Tongue (tissue), 3 donors: ENCODE measurements at places on chromosomes 1 and 21. TPM values are rescaled to one million over a fixed set of nuclear protein-coding genes. Genes with fewer than 3 reads are reported as not detected.

KRTAP19-3 gene
- total RNA-seq, result not detected

LCE2B gene
- not detected for total RNA-seq

CHIA gene
- total RNA-seq, result not detected

- no peak for DNase-seq
Measured at GRCh38 chr1:162740755-162741154, 49.7 kb upstream of the HSD17B7 start.

- DNase-seq, result peak; percentile 78
Measured at GRCh38 chr1:36553591-36554322, 71.0 kb upstream of the CSF3R start.

- peak; percentile 19 for DNase-seq
Measured at GRCh38 chr1:87600854-87601253, 272.2 kb downstream of the LMO4 start.

GRCh38 chr1:24769656-24770651 lies 24.7 kb downstream of the CLIC4 start:
- DNase-seq, result peak; percentile 60

- no peak for DNase-seq
Measured at GRCh38 chr1:24900985-24901781, 28.9 kb downstream of the RUNX3 start.

DNA sequence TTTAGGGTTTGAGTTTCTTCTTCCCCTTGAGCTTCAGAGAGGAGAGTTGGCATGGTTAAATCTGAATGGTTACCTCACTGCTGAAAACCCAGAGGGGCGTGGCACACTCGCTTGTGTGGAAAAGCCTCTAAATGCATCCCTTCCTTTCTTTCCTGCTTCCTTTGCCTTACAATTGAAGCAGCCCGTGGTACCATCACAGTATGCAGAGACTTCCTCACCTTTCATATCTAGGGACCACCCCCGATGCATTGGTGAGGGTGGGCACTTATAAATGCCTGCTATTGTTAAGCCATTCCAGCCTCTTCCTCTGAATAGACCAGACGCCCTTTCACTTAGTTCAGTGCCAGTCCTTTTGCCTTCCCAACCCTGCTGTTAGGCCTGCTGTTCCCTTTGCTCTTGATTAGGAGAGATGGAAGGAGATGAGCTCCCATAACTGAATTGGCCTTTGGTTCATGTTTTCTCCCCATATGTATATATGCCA lies 21.9 kb upstream of the LAX1 start:
- DNase-seq, result peak; percentile 39

- DNase-seq, result no peak
Measured at GRCh38 chr1:60596791-60597750, 485.3 kb upstream of the NFIA start.

DNA sequence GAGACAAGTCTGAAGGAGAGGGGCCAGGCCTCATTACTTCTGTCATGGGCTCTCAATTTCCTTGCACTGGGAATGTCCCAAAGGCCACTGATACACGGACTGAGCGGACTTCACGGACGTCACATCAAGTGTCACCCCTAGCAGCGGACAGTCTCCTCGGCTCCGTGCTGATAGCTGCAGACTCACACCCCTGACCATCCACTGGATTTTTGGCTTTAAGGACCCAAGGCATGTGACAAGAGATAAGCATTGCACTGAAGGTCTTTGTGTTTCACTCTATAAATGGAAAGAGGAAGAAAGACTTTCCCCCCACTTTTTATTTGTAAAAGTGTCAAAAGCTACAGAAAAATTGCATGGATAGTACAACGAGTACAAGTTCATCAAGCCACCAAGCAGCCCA lies 200.4 kb upstream of the FGGY start:
- no peak for DNase-seq

DNA sequence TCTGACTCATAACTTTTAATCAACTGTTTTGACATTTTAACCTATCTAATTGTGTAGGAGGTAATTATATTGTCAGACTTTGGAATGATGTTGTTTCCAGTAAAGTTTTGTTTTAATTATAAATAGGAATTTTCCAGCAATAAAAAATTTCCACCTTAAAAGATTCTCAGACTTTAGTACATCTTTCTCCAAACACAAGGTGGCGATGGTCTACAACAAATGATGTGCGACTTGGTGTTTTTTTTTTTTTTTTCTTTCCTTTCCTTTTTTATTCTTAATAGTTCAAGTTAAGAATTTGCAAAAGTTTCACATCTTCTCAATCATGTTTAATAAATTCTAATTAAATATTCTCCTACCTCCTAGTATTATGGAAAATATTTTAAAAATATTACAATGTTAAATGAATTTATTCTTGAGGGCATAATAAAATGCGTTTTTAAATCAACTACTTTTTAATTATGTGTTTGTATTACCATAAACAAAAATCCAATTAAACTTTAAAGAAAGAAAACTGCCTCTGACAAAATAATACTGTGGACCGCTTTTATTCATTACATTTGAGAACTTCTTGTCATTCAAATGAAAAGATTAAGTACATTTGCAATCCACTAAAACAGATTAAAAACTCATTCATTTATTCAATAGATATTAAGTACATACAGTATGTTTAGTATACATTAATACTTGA lies 4.4 kb upstream of the ADAMTS1 start:
- DNase-seq, result peak; percentile 88

DNA sequence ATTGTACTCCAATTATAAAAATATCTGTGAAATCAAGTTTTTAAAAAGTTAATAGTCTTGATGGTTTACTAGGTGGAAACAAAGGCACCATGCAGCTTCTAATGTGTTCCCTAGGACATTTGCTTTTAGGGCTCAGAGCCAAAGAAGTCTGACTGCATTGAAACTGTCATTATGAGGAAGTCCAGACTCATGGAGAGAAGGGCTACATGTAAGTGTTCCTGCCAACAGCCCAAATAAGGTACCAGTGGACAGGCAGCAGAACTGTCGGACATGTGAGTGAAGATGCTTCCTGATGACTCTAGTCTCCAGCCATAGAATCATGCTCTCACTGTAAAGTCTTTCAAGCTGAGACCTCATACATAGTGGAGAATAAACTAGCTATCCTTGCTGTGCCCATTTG lies 287.6 kb downstream of the AKT3 start:
- DNase-seq, result peak; percentile 4

- peak; percentile 8 for DNase-seq
Measured at GRCh38 chr1:116164150-116164549, 53.0 kb downstream of the MAB21L3 start.

GRCh38 chr1:27994060-27994459 lies 34.3 kb downstream of the XKR8 start:
- peak; percentile 45 for DNase-seq

DNA sequence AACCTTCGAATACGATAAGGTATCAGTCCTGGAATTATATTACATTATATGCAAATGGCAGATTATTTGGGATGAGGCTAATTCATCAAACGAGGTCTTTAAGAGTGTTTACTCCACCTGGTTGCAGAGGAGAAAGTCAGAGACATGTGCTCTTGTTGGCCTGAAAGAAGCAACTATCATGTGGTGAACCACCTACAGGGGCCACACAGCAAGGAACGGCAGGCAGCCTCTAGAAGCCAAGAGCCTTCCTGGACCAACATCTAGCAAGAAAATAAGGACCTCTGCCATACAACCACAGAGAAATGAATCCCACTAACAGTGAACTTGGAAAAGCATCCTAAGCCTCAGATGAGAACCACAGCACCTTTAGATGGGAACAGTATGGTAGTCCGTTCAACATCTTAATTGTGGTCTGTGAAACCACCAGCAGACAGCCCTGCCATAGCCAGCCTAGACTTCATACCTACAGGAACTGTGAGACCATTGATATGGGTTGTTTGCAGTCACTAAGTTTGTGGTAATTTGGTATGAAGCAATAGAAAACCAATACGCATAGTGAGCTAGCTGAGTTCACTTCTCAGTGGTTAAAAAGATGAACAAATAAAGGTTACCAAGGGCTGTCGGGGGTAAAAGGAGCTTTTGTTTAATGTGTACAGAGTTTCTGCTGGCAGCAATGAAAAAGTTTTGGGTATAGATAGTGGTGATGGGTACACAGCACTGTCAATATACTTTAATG lies 345.7 kb upstream of the RUNX1 start:
- no peak for DNase-seq

GRCh38 chr1:232519186-232519585 lies 110.7 kb downstream of the SIPA1L2 start:
- DNase-seq, result peak; percentile 34

- no peak for DNase-seq
Measured at GRCh38 chr1:236284291-236284721, 2.5 kb upstream of the ERO1B start.

DNA sequence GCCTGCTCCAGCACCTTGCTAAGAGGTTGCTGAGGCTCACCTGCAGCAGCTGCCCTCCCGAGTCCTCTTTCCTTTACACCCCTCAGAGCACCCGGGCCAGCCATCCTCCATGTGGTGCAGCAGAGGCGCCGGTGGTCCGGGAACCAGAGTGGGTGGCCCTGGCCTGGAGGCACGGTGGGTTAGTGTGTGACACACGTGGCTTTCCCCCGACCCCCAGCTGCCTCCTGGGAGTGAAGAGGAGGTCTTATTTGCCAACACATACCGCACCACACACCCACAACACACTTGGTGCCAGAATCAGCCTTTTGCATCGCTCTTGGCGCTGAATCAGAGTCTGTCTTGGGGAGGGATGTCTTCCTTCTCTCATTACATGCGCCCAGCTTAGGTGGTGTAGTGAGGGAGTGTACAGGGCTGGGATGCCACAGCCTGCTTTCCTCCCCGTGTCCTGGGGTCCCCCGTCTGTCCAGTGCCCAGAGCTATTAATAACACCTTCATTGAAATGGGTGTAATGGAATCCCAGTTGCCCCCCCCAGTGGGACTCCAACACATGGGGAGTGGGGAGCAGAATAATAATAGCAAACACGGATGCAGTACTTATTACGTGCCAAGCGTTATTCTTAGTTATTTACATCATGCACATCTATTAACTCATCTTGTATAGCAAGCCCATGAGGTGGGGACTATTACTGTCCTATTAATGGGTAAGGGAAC lies 38.2 kb downstream of the MAPKAPK2 start:
- DNase-seq, result peak; percentile 74

DNA sequence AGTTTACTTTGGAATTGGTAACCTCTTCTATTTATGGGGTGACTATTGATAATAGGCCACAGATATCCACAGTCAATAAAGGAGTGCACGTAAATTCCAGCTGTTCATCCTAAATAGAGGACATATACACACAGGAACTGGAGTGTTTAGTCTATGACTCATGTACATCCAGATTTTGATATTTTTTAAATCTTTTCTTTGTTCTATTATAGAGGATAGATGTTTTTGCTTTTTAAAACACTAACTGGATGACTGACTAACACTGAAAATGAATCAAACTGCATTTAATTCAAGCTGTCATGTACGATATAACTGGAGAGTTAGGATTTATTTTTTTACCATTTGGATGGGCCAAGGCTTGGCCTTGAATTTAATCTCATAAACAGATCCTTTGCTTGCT lies 45.9 kb downstream of the RGL1 start:
- no peak for DNase-seq

DNA sequence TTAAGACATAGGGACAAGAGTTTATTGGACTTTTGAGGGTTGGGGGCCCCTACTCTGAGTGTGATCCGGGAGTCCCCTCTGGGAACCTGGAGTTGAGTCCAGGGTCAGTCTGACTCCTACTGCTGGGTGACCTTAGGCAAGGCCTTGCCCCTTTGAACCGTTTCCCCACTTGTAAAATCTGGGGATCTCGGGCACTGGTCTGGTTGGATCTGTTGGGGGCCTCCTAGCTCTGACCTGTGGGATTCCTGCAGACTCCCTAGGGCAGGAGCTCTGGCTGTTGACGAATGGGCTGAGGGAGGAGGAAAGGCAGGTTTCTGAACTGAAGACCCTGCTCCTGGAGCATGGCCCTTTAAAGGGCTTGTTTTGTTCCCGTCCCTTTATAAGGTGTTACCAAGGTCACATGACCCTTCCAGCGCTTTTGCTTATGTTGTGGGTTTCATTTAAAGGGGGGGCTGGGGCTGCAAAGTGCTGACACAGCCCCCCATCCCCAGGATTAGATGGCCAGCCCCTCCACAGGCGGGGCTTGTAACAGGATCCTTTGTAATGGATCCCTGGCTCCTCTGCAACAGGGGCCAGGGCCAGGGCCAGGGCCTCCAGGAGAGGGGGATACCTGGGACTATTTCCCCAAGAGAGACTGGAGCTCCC lies 50.7 kb downstream of the YARS1 start:
- DNase-seq, result peak; percentile 22

DNA sequence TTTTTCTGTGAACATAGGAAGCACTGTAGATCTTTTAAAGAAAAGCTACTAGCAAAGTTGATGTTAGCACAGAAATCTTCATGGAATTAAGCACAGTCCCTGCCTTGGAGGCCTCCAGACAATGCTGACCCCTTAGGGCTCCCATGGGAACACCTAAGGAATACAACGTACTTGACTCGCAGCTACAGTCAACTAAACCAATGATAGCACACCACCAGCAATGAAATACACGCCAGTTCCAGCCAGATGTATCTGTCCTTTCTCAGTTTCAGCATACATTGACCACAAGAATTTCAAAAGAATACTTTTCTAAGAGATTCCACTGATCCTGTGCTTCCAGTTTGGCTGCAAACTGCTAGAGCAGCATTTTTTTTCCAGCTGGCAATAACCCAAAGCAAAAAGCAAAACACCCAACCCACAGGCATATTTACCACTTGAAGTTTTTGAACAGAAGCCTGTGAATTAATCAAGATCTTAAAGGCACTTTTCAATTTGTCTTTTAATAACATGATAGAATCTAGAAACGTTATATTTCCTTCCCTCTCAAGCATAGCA lies 42.8 kb upstream of the KRTAP11-1 start:
- peak; percentile 23 for DNase-seq

DNA sequence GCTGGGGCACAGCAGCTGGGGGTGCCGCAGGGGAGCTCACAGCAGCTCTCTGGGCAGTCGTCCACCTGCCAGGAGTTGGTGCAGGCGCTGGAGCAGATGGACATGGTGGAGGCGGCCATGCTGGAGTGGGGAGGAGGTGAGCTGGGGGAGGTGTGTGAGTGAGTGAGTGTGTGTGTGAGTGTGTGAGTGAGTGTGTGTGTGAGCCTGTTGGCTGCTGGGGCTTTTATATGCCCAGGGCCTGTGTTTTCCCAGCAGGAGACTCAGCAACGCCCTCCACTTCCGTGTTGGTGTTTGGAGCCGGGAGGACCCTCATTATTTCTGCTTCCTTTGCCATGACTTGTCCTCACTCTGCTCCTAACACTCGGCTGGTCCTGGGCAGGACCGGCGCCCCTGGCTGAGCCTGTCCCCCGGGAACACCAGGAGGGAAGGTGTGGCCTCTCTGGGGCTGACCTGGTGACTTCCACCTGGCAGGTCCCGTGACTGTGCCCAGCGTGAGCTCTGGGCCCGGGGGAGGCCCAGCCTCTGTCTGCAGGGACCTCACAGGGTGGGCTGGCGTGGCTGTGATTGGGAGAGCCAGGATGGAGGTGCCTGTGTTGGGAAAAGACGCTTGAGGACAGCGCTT lies at the start of gene KRTAP10-2:
Gene KRTAP10-2, minus strand, starts transcription at position 166 of the 622 bp plus-strand sequence. Its CDS starts 47 bp downstream, at position 119.
- no peak for DNase-seq
